NCI-H226 (cell line): ENCODE measurements at places on chromosomes 13 and 19.

DNA sequence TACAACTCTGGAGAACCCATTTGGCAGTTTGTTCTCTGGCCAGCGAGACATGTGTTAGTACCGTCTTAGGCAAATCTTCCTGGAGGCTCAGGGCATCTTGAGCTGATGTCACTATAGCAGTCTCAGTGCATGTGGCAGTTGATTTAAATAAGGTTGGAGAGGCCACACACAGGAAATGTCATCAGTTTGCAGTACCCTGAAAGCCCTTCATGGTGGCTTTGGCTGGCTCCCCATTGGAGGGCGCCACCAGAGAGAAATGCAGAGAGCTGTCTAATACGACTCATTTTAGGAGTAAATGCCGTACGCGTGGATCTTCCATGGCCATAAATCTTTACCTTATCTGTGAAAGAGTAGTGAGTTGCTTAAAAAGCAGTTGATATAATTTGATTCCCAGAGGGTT is 163.1 kb downstream of the STK24 start:
- DNase-seq: no peak

DNA sequence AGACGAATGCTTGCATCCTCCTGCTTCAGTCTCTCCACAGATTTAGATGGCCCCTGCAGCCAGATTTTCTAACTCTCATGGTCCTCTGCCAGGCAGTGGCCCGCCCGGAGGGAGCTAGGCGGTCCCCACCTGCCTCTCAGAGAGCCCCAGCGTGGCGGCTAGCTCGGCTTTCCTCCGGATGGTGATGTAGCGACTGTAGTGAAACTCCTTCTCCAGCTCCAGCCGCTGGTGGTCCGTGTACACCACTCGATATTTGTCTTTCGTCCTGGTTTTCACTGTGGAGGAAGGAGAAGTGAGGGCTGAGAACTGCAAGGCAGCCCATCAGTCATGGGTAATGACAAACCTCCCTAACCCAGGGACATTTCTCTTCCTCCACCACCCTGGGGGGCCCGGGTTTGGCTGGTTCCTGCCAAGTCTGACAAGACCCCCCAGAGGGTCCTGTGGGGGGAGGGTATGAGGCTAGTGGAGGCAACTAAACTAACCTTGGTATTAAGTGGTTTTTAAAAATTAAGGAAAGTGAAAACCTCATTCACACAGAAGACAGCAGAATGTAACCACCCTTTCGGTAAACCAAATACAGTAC is 4.3 kb downstream of the CDX2 start:
- no peak for DNase-seq

- no peak for DNase-seq
These were observed 36.9 kb upstream of the STARD13 start for GRCh38 chr13:33322543-33322809.

DNA sequence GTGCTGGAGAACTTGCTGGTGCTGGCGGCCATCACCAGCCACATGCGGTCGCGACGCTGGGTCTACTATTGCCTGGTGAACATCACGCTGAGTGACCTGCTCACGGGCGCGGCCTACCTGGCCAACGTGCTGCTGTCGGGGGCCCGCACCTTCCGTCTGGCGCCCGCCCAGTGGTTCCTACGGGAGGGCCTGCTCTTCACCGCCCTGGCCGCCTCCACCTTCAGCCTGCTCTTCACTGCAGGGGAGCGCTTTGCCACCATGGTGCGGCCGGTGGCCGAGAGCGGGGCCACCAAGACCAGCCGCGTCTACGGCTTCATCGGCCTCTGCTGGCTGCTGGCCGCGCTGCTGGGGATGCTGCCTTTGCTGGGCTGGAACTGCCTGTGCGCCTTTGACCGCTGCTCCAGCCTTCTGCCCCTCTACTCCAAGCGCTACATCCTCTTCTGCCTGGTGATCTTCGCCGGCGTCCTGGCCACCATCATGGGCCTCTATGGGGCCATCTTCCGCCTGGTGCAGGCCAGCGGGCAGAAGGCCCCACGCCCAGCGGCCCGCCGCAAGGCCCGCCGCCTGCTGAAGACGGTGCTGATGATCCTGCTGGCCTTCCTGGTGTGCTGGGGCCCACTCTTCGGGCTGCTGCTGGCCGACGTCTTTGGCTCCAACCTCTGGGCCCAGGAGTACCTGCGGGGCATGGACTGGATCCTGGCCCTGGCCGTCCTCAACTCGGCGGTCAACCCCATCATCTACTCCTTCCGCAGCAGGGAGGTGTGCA is 587 bp downstream of the S1PR4 start:
- DNase-seq: no peak

- no peak for DNase-seq
These were observed 32.7 kb upstream of the NFIC start for GRCh38 chr19:3333662-3334061.

DNA sequence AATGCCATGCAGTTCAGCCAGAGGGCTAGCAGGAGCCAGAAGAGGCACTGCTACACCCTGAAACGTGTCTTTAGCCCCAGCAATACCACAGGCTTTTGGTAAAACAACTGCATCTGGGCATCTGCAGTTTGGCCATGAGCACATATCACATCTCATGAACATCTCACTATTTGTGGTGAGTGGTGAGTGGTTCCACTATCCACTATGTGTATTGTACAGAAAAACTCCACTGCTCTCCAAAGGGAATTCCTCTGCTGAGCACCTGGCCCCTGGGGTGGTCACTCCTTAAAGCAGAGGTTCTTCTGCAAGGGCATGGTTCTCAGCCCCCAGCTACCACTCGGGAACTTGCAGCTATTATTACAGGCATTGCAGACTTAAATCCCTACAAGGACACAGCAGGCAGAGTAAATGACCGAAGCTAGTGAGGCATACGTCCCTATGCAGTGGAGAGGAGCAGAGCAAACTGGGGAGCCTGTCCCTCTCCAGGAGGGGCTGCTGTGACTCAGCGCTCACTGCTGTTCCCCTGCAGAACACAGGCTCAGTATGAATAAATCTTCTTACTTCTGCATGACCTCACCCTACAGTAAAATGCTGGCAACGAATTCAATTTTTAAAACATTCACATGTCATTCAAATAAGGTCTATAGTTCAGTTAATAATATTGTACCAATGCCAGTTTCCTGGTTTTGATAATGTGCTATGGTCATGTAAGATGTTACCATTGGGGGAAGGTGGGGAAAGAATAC is 332.4 kb upstream of the ZNF507 start:
- DNase-seq: no peak

GRCh38 chr19:18503971-18504885 is 17.6 kb downstream of the ELL start:
- no peak for DNase-seq

DNA sequence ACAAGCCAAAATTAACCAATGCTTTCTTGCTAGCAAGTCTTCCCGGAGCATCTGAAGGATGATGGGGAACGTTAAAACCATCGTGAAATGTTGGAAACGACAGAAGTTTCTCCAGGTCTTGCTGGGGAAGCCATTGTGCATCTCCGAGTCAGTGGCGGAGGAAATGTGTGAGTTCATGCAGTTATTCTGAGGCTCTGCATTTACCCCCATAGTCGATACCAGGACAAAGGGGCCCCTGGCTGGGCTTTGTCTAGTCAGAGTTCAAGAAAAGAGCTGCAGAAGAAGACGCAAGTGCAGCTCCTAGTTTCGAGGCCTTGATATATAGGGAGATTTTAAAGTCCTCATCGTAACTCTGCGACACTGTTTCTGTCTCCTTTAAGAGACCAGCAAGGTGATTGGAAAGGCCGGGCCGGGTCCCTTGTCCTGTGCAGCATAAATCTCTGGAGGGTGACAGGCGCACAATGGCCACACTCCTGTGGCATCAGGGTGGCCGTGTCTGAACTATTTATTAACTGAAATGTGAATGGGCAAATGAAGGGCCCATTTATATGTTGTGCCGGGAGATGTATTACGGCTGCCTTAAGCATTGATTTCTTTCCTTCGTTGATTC is 172.0 kb downstream of the TEX29 start:
- no peak for DNase-seq

GRCh38 chr19:45404557-45405434 is at the start of gene PPP1R13L:
Gene PPP1R13L, minus strand, starts transcription at chr19:45405069. Its CDS starts 6,751 bp downstream, at chr19:45398318.
- DNase-seq: peak; percentile 36

- DNase-seq: no peak
These were observed 39.9 kb upstream of the TMTC4 start for GRCh38 chr13:100714478-100714877.

GRCh38 chr19:34066007-34066643 is 106.2 kb upstream of the LSM14A start:
- no peak for DNase-seq

- no peak for DNase-seq
These were observed 749 bp upstream of the SHANK1 start for GRCh38 chr19:50720181-50720920.
